ENCODE measurements at places on chromosomes 4 and X. TPM values are rescaled to one million over a fixed set of nuclear protein-coding genes. Genes with fewer than 3 reads are reported as not detected.

The ASB9 gene
- total RNA-seq: 7.6 TPM

The LRRC66 gene
- total RNA-seq: 0.36 TPM

The C4orf50 gene
- not detected for total RNA-seq

The SYAP1 gene
- 28.0 TPM for total RNA-seq

All from endothelial cell of coronary artery (primary cell).